ENCODE measurements at places on chromosomes 16 and 17.

DNA sequence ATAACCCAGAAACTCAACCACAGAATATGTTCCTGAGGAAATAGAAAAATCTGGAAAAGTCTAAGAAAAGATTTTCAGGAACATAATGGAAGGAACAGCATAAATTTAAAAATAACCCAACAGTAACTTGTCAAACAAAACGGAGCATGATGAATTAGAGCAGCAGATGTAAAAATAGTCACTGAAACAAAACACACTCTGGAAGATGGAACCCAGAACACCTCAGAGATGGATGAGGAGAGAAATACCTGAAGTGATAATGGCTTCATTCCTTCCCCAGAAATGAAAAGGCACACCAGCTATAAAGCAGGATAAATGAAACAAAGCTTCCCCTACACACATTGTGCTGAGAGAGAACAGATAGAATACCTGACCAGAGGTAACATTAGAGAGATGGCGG, 6.3 kb downstream of the TK1 start:
- no peak for DNase-seq

GRCh38 chr17:32515677-32516383, 29.0 kb downstream of the CDK5R1 start:
- DNase-seq, result no peak

DNA sequence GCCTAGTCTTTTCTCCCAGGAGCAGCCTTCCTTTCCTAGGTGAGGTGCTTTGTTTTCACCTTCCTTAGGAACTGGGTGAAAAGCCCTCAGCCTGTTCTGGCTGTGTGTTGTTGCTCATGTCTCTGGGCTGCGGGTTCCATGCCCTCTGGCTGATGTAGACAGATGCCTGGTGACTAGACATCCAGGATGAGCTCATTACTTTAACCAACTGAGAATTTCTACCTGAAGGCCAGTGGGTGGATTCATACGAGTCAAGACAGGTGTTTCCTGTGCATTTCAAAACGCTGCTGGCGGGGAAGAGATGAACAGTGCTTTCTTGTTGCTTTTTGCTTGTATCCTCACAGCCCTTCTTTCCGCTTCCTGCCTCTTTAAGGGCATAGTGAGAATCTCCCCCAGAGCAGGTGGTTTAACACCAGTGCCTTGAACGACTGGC, 22.3 kb downstream of the SAP30BP start:
- DNase-seq, result no peak

GRCh38 chr17:51778842-51779241, 379.7 kb downstream of the CA10 start:
- no peak for DNase-seq

GRCh38 chr17:38353086-38353604, 1.5 kb downstream of the SOCS7 start:
- no peak for DNase-seq

DNA sequence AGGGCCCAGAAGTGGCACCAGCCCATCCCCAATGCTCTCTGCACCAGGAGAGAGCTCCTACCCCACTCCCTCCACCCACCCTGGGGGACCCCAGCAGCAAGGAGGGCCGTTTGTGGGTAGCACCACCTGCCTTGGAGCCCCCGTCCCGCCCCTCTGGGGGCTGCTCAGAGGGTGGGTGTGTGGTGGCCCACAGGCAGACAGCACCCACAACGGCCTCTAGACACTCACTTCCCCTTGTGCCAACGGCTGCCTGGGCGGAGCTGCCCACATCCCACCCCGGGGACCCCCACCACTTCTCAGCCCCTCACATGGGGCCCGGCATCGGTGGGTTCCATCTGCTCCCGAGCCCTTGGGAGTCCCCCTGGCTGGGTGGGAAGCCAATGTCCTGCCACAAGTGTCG, 33.3 kb downstream of the BAHCC1 start:
- no peak for DNase-seq

GRCh38 chr16:48555597-48556242, 54.3 kb downstream of the N4BP1 start:
- no peak for DNase-seq

GRCh38 chr17:62017912-62018311, 47.2 kb downstream of the MED13 start:
- DNase-seq, result no peak

GRCh38 chr16:24986512-24987303, 28.5 kb downstream of the ARHGAP17 start:
- DNase-seq, result no peak

GRCh38 chr17:45129940-45130680, 2.2 kb downstream of the PLCD3 start:
- DNase-seq, result no peak

- DNase-seq, result no peak
Observed at GRCh38 chr16:68992521-68992920, 112.9 kb upstream of the HAS3 start.

- DNase-seq, result no peak
Observed at GRCh38 chr16:87895641-87896141, 26.4 kb upstream of the SLC7A5 start.

- DNase-seq, result no peak
Observed at GRCh38 chr17:63966646-63967264, 6.0 kb downstream of the SCN4A start.

DNA sequence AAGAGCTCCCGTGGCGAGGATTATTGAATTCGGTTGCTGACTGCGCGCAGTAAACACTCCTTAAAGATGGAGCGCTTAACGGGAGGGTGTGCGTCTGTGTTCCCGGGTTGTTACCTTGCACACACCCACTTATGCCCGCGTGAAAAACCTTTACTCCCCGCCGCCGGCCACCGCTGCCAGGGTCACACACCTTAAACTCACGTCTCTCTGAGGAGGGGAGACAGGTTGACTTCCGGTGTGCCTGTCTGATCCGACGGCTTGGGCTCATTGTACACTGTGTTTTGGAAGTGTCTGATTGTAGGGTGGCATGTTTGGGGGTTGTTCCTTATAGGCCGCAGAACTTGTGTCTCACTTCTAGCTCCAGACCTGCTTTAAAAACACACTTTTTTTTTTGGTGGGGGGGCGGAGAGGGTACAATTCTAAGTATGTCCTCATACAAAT, 66.8 kb downstream of the KPNA2 start:
- no peak for DNase-seq

DNA sequence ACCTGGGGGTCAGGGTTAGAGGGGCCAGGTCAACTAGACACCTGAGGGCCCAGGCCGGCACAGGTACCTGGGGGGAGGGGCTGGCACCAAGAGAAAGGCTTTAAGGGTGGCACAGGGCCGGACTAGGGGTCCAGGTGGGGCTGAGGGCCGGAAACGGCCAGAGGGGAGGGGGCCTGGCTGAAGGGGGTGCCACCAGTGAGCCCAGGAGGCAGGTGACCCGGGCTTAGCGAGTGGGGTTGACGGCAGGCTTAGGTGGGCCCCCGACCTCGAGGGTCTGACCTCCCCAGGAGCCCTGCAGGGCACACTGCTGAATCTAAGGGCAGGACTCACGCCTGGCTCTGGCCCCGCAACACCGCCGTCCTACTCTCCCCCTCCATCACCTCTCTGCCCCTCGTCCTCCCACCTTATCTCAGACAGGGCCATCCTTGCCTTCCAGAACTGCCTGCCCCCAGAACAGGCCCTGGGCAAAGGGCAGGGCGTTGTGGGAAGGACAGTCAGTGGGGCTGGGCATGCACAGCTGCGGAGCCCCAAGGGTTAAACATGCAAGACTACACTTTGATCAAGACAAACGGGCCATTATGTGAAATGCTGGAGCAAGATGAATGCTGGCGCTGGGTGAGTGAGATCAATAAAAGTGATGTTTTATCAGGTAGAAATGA, 44.4 kb downstream of the ACTG1 start:
- no peak for DNase-seq

DNA sequence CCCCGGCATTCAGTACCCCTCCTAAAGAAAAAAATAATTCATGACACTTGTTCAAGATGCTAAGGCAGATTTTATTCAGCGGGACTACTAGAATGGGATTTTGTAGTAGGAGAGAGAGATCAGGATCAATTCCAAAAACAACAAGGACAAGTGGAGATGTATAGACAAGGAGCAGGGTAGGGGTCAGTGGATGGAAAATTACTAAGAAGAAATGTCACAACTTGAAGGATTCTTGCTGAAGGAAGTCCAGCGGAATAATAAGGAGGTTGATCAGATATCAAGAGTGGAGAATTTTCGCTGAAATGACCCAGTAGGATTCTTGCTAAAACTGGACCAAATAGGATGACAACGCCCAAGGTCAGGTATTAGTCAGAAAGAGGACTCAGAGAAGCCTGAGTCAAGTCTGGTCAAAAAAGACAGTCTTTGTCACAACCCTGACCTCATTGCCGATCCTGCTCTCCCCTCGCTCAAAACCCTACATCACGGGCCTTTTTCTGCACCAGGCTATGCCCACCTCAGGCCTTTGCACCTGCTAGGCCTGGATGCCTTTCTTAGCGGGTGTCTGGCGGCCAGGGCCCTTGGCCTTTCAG, 36.9 kb downstream of the MMD start:
- DNase-seq, result no peak

GRCh38 chr17:28661635-28662526, at the start of the genes SDF2 and SUPT6H:
Gene SDF2 (minus strand): TSS chr17:28661906. CDS start chr17:28661876, 30 bp downstream.
Gene SUPT6H (plus strand): TSS chr17:28662205. CDS start chr17:28673402, 11,197 bp downstream.
- peak; percentile 92 for DNase-seq

- no peak for DNase-seq
Observed at GRCh38 chr17:36691606-36692005, 90.2 kb downstream of the MRM1 start.

DNA sequence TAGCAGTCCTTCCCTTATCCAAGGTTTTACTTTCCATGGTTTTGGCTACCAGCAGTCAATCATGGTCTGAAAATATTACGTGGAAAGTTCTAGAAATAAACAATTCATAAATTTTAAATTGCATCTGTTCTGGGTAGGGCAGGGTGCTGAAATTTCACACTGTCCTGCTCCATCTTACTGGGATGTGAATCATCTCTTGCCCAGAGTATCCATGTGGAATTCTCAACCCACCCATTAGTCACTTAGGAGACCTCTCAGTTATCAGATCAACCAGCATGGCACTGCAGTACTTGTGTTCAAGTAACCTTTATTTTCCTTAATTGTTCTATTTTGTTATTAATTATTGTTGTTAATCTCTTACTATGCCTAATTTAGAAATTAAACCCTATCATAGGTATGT, 202.8 kb upstream of the CPHXL start:
- DNase-seq, result no peak

GRCh38 chr17:59791603-59792457, 84.4 kb downstream of the VMP1 start:
- no peak for DNase-seq

DNA sequence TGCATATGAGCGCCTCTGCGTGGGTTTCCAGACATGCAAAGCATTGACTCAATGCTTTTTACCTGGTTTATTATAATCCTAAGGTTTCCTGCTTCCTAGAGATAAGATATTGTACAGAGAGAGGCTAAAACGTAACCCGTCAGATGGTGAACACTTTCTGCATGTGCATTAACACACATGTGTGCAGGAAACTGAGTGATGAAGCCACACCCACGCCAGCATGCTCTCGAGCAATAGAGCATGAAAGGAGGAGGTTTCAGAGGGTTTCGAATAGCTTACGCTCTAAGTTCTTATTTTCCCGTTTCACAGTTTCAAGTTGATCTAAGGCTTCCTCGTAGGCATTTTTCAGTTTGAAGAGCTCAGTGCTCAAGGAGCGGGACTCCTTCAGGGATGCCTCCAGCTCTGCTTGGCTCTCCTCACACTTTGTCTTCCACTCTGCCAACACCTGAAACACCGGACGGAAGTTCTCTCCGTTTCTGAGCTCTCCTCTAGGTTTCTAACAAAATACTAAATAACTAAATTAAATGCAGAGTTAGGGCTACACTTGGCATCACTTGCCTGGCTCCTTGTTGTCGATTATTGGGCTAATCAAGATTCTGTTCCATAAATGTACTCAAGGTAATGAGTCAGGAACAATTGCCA, 23.2 kb downstream of the MYH3 start:
- DNase-seq, result no peak

GRCh38 chr17:57868910-57869616, 19.2 kb upstream of the MRPS23 start:
- no peak for DNase-seq

DNA sequence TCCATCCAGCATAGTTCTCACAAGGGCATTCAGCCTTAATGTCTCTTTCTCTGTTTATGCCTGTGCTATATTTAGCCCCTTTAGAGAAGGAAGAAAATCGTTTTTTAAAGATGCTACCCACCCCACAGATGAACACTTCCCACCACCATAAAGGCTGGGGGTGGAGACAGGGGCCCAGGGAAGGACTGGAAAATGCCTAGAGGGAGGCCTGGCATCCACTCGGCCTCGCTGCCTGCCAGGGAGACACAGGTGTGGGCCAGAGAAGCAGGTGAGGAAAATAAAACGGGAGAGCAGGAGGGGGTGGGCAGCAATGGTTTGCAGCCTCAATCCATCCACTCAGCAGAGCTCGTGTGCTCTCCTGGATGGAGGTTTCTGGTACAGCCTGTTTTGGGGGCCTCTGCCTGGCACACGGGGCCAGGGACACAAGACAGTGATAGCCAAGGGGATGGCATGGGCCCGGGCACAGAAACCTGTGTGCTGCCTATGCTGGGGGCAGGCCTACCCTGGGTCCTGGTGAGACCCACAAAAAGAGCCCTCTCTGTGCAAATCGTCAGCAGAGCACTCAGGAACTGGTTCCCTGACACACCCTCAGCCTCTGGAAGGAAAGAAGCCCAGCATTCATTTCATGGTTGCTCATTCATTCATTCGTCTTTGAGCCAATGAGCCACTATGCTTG, 121.4 kb downstream of the C16orf78 start:
- DNase-seq, result no peak

- no peak for DNase-seq
Observed at GRCh38 chr17:31130286-31131224, 35.8 kb downstream of the NF1 start.

- DNase-seq, result no peak
Observed at GRCh38 chr16:47511882-47512281, 50.8 kb downstream of the PHKB start.

DNA sequence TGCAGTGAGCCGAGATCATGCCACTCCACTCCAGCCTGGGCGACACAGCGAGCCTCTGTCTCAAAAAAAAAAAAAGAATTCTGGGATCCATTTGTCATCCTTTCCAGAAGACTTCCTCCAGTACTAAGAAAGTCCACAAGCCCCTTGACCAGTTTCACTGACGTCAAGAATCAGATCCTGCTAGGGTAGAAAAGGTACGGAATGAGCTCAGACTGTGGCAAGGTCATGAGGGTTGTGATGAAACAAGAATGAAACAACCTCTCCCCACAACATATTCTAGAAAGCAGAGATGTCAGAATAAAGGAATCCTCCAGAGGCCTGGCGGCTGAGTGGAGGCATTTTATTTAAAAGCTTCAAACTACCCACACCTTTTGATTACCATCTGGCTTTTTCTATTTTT, 29.9 kb downstream of the TRAF4 start:
- DNase-seq, result no peak

DNA sequence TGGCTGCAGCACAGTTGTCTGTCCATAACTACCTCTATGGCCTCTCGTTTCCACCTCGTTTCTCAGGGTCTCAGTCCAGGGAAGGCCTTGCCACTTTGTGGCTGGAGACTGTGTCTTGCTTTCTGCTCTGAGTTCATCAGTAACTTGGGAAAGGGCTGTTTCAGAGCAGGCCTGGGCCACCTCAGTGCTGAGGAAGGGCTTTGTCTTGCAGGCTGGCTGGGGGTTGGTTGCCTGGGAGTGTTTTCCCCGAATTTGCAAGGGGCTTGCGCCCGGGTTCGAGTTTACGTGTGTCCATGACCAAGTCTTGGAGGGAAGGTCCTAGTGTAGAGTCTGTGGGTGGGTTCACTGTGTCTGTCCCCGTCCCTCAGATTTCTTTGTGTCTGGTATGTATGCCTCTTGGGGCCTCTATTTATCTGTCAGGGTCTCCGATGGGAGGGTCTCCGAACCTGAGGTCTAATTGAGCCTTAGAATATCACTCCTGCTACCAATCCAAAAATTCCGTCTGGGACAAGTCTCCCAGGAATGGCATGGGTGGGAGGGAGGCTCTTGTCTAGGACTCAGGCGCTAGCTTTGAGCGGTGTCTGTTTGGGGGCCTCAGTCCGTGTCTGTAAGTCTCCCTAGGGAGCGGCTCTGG, 594 bp upstream of the TGFB1I1 start:
- DNase-seq, result no peak
